Stimulated activated CD8-positive, alpha-beta memory T cell treated with anti-CD3 and anti-CD28 coated beads, Interleukin-2, amount 100 ng/mL, for 1 hour (primary cell): ENCODE measurements at places on chromosomes 12 and 14.

- peak; percentile 30 for DNase-seq
Observed at GRCh38 chr12:1583421-1584078, 10.8 kb downstream of the FBXL14 start.

DNA sequence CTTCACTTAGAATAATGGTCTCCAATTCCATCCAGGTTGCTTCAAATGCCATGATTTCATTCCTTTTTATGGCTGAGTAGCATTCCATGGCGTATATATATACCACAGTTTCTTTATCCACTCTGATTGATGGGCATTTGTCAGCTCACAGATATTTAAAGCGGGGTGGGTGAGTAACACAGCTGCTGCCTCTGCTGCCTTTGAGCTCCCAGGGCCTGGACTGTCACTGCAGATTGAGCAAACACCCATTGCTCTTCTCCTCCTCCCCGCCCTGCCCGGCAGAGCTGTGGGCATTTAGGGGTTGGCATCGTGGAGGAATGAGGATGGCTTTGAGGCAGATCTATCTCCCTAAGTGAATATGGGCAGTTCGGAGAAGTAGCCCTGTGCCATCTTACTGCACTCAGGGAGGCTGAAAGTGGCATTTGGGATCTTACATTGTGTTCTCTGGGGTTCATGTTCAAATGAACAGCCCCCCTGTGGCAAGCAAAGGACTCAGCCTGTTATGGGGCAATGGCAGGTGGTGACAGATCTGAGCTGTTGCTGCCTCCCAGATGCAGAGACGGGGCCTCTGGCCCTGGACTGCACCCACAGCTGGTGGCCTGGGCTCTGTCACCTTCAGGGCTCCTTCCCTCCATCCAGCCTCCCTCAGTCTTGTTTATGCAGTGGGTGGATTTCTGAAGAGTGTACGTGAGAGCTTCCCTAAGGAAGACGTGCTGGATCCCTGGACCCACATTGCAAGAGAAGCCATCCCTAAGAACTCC is 4.9 kb downstream of the RFLNA start:
- DNase-seq: no peak

- no peak for DNase-seq
Observed at GRCh38 chr14:102809870-102810269, 32.6 kb downstream of the TRAF3 start.

DNA sequence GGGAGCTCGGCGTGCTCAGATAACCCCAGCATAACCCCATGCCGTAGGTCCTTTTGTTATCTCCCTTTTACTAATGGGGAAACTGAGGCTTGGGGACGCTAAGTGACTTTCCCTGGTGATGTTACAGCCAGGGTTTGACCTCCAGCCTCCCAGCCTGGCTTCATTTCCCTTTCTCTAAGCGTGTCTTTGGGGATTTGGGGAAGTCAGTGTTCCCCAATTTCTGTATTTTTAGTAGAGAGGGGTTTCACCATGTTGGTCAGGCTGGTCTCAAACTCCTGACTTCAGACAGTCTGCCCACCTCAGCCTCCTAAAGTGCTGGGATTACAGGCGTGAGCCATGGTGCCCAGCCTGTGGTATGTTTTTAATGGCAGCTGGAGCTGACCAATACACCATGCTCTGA is 85.4 kb downstream of the PHETA1 start:
- DNase-seq: no peak

- no peak for DNase-seq
Observed at GRCh38 chr12:110501399-110501751, 536 bp downstream of the VPS29 start.

GRCh38 chr12:64739778-64740177 is 19.4 kb downstream of the GNS start:
- DNase-seq: no peak

DNA sequence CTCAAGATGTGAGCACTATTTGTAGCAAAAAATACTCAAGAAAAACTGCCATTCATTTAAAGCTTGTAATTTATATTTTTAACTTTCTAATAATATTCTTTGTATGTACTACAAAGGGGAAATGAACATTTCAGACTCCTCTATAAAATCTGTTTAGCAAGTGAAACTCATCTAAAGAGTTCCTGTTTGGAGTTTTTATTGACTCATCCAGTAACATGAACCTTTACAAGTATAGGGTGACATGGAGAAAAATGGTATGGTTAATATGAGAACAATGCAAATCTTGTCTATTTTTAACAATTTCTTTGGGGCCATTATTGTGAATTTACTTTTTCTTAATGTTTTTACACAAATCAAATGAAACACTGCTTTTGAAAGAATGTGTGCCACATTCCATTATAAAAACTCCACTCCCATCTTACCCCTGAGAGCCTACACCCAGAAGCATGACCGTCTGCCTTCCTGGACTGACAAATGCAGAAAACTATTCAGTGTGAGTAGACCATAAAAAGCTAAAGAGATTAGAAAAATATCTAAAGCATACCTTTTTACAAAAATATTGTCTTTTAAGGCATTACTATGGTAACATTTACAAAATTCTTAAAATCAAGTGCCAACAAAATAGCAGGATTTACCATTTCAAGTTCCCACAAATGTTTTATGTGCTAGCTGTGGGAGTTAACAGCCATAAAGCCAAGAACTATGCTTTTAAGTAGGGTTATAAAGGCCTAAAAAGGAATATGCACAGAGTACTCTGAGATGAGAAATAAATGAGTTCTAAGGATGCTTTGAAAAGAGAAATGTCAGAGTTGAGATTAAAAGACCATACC is 144.0 kb downstream of the ADAMTS20 start:
- no peak for DNase-seq

GRCh38 chr12:111393700-111394300 is 11.9 kb upstream of the SH2B3 start:
- DNase-seq: no peak

DNA sequence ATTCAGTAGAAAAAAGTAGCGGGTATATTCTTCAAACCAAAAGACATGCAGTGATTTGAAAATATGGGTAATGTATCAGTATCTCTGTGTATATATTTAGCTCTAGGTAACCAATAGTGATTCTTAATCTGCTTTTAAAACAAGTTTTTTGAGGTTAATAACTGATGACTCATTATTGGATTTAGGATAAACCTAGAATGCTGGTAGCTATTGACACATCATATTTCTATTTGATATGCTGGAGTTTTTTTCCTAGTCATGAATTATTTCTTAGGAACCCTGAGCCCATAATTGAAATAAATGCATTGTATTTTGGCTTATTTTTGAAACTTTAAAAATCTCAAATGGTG is 15.5 kb downstream of the ARF6 start:
- DNase-seq: no peak
